ENCODE measurements at places on chromosomes 4 and X.

DNA sequence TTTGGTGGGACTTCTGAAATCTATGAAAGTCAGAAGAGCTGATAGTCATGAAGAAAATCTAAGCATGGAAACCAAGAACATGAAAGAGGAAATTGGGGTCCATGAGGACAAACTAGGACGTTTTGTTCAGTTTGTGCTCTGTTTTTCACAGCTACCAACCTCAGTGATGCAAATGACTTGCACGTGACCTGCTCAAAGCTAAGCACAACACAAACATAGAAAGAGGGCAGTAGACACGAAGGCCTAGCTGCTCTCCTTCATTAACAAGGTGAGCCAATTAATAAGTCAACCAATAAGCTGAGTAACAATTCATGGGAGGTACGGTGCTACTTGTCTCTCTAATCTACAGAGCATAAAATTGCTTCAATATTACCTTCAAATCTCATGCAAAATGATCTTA lies 684.1 kb downstream of the TRAM1L1 start:
- DNase-seq, result no peak

DNA sequence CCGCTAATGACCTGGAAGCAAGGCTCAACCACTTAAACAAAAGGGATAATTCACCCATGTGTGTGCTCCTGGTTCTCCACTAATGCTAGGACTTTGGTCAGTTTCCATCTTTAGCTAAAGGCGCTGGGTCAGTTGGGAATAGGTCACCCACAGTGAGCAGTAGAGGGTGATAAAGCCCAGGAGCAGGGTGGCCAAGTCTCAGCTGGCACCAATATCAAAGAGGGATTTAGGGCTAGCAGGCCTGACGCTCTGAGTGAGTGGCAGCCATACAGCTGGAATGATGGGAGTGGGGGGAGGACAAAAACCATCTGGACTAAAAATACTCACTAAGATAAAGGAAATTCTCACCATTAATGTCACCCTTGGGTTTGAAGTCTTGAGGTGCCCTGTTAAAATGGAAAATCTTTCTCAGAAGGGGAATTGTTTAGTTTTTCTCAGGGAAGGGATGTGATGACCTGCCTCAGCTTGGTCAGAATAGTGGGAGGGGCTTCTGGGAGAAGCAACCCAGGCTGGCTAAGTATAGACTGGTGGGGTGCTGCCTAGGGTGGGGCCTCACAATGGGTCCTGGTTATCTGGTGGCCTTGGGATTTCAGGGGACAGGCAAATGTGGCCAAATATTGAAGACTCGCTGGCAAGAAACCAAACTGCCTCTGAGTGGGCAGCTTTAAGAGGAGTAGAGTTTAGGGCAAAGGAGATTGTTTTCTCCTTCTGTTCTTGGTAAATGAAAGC lies 47.1 kb downstream of the TSC22D3 start:
- no peak for DNase-seq

- DNase-seq, result no peak
Measured at GRCh38 chr4:109359040-109359646, 56.7 kb upstream of the COL25A1 start.

GRCh38 chr4:164304101-164304639 lies 449.8 kb upstream of the SMIM31 start:
- no peak for DNase-seq

- no peak for DNase-seq
Measured at GRCh38 chr4:146165221-146165620, 10.3 kb upstream of the LSM6 start.

DNA sequence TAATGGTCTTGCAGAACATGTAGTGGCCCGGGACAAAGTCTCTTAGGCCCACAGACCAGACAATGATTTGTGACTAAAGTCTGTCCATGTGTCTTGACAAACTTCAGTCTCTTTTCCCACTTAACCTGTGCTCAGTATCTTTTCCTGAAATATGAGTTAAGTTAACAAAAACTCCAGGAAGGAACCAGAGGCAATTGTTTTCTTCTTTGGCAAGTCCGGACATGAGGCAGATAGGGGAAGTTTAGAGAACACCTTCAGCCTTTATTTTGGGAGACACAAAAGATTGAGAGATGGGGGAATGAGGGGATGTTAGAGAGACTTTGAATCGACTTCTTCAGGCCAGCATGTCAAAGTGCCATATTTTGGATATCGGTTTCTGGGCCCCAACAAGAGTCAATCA lies 80.2 kb upstream of the FRMPD4 start:
- DNase-seq, result no peak

DNA sequence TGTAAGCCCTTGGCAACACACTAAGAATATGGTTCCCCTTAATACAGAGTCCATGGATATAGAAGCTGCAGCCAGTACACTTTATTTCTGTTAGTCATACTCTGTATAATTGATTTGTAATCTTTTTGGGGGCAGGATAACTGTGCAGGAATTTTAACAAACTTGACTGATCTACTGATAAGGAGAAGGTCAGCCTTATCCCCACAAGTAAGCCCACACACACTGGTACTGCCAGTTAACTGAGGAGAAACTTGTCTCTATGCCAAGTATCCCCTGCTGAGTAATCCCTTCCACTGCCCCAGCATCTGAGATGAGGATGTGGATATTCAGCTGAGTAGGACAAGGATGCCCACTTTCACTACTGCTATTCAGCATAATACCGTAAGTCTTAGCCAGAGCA lies 154.9 kb upstream of the CXXC4 start:
- no peak for DNase-seq

DNA sequence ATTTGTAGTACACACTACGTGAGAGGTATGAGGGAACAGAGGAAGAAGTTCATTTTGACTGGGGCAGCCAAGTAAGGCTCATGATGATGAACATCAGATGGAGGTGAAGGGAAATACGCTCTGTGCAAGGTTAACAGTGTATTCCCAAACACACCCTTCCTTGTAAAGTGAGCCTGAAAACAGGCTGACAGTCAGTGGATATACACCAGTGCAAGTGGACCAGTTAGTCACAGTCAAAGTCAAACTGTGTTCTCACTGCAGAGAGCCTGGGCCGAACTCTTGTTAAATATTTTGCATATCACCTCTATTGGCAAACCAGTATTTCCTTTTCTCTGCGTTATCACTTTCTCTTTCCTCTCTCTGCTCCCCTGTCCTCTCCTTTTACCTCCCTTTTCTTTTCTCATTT lies 23.4 kb upstream of the RHOH start:
- no peak for DNase-seq

- DNase-seq, result no peak
Measured at GRCh38 chr4:76214177-76214675, 602 bp upstream of the SCARB2 start.

DNA sequence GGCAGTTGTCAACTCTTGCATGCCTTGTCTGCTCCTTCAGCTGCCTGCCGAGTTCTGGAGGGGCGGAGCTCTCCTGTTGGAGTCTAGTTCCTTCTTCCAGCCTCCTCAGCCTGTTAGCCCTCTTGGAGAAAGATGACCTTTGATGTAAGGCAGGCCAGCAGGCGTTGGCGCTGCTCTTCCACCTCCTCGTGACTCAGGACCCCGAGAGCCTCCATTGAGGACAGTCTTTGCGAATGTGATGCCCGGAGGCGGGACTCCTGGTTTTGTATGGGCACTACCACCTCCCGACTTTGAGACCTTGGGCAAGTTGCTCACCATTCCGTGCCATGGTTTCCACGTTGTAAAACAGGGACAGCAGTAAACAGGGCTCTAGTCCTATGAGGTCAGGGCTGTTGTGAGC lies 108.3 kb downstream of the TENM3 start:
- no peak for DNase-seq

GRCh38 chr4:118398226-118399090 lies 45.7 kb upstream of the PRSS12 start:
- no peak for DNase-seq

- DNase-seq, result no peak
Measured at GRCh38 chrX:42515939-42516338, 262.0 kb downstream of the PPP1R2C start.

DNA sequence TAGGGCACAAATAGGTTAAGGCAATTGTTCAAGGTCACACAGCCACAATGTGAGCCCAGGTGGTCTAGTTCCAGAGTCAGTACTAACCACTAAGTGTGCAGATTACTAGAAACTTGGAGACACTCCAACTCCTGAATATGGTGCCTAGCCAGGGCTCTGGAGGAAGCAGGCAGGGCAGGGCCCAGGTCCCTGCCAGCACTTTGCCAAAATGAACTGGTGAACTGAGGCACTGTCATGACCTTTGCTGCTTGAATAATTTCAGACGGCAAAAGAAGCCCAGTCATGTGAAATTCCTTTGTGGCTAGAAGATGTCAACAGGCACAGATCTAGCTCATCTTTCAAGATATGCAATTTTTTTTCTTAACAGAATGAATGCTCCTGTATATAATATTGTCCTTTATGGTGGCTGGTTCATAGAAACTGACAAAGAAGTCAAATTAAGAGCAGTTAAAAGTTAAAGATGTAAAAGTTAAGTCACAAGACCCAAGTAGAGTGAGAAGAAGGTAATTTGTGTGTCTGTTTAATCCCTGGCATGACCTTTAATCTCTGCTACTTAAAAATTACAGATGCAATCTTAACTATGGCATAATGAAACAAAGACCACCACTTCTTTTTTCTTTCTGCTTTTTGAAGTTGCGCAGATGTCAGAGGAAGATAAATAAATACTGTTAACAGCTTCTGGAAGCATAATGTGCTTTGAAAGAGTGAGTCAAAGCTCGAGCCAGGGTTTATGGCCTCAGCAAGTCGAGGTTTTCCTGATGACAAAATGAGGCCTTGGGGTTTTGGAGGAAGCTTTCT lies 54.1 kb downstream of the SHROOM3 start:
- DNase-seq, result no peak

DNA sequence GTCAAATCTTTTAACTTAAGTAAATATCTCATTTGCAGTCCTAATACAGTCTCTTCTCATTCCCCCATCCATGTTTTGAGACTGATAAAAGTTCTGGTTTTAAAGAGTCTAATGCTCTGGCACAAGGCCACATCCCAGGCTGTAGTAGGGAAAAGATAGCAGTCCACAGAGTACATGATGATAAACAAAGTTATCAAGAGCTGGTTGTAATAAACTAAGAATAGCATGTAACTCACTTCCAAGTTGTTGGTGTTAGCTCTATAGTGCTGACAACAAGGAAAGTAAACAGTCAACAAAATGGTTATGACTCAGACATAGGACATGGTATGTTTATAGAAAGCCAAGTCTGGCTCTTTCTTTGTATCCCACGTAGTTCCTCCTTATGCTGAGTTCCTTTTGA lies 21.8 kb upstream of the AREG start:
- no peak for DNase-seq

GRCh38 chrX:44432641-44433040 lies 89.2 kb upstream of the EFHC2 start:
- no peak for DNase-seq

GRCh38 chr4:27016551-27016950 lies 155.9 kb downstream of the STIM2 start:
- DNase-seq, result no peak

DNA sequence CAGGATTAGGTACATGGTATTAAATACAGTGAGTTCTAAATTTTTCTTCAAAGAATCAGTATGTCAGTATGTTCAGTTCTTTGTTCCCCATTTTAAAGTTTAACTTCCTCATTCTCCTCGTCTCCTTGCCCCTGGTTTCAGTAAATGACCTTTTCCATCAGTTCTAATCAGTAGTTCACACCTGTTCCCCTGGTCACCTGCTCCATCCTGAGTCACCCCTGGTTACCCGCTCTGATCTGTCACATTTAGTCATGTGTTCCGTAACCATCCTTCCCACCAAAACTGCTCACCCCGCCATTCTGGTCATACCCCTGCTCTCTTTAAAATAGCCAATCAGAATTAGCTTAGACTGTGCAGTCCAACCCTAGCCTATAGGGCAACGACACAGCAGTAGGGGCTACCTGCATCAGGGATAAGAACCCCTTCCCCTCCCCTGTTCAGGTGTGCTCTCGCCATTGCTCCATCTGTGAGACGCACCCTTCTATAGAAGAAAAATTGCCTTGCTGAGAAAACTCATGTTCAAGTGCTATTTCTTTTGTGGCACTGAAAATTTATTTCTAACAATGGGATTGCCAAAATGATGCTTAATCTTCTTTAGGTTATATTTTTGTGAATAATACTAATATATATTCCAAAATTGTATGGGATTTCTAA lies 181.3 kb downstream of the OR13H1 start:
- DNase-seq, result no peak

GRCh38 chr4:107999932-108000539 lies 10.3 kb downstream of the HADH start:
- DNase-seq, result no peak

- no peak for DNase-seq
Measured at GRCh38 chr4:94567811-94568210, 116.1 kb downstream of the PDLIM5 start.

DNA sequence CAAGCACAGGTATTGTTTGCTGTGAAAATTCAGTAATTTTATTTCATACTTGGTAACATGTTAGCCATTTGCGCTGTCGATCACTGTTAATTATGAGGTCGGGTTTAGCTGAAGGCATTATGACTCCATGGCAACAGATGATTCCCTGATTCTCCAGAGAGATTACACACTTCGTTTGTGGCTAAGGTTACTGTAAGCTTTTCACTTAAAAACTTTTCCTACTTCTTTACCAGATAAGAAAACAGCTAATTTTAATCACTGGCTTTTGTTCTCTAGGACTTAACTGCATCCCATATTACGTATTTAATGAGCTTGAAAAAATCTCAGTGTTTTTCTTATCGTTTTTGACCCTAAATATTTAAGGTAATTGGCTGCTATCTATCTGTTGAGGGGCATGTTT lies 2.1 kb downstream of the GSTCD start:
- no peak for DNase-seq

DNA sequence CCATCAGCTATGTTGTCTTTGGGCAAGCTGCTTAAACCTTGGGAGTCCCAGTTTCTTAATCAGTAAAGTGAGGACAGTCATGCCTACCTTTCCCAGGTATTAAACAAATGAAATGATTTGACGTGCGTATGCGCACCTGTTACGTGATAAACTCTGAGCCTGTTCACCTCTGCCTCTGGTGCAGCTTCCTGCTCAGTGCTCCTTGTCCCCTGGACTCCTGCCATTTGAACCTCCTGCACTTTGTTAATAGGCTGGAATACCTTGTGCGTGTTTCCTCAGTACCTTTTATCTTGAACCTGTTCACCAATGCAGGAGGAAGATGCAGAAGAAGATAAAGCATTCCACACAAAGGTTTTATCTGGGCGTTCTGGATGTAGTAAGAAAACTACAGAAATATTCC lies 211.9 kb downstream of the CEP135 start:
- DNase-seq, result no peak

- no peak for DNase-seq
Measured at GRCh38 chr4:186825069-186825468, 101.4 kb upstream of the FAT1 start.

All from activated CD8-positive, alpha-beta memory T cell treated with anti-CD3 and anti-CD28 coated beads for 48 hours (primary cell).